ENCODE measurements at places on chromosomes 12 and 14.

DNA sequence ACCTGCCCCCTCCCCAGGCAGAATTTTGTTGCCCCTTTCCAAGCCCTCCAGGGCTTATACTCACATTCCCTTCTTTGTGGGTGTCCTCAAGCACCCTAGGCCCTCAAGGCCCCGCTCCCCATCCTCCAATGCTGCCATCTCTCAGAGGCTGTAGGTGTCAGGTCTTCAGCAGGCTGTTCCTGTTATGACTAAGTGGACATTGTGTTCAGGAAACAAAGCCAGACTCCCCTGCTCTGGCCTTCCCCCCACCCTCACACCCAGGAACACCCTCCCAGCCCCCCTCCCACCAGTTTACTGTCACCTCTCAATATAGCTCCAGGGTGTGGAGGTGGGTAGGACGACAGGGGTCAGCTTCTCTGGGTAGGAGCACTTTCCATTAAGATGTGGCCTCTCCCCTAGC, 1.4 kb upstream of the MYH6 start:
- no peak for DNase-seq

DNA sequence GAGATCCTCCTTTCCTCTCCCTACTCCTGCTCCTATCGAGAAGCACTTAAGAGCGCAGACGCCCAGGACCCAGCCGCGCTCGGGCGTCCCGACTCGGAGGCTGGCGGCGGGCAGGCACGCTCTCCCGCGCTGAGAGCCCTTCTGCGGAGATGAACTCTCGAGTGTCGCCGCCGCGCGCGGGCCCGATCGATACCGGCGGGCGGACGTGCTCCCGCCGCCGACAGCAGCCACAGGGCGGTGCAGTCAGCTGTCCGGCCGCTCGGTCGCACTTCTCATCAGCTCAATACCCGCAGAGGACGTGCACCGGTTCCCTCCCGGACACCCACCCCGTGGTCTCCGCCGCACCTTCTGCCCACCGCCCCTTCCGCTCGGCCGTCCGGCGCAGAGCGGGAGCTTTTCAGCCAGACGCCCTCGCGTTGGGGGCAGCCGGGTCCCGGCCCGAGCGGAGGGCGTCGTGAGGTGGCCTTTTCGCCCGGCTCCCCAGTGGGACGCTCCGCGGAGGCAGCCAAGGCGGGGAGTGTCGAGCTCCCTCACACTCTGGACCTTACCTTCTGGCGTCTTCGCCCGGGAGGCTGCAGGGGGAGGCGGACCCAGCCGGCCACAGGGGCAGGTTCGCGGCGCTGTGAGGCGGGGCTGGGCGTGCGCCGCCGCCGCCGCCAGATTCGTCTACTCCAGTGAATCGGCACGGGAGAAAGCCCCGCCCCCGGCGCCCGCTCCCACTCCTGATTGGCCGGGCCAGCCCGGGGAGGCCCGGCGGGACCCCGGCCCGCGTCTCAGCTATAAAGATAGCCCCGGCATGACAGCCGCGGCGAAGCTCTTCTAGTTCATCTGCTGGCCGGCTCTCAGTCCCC, at the start of gene INSM2:
INSM2 (plus strand) TSS at position 808 of the 851 bp plus-strand sequence. CDS start 89 bp downstream, outside the sequence.
- DNase-seq = no peak

- no peak for DNase-seq
These were observed 13.3 kb downstream of the SLC25A29 start for GRCh38 chr14:100292776-100293461.

DNA sequence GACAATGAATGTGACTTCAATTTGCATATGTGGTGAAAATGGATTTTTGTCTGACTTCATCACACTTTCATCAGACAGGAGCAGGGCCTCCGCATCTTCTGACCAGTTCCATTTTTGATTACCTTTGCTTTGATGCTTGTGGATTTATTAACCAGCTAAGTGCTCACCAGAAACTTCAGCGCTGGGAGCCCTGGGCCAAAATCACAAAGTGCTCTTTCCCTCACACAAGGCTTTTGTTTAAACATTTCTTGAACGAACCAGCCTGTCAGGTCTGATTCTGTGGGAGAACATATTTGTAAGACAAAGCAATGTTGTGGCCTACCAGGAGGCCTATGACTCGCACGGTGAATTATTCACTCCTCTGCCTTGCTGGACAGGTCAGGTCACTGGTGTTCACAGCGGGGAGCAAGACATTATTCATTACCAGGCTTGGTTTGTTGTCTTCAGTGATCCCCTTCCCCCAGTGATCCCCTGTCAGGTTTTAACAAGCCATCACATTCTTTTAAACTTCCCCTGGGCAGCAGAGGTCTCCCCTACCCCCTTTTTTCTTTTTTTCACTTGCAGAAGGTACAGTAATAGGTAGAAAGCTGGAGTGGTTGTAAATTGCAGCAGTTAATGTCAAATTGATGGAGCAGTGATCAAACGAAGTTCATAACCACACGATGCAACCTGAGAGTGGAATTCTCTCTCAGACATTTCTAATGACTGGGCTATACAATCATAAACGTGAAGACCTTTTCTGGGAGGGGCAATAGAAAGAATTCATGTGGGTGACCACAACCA, 167.5 kb upstream of the PRICKLE1 start:
- no peak for DNase-seq

DNA sequence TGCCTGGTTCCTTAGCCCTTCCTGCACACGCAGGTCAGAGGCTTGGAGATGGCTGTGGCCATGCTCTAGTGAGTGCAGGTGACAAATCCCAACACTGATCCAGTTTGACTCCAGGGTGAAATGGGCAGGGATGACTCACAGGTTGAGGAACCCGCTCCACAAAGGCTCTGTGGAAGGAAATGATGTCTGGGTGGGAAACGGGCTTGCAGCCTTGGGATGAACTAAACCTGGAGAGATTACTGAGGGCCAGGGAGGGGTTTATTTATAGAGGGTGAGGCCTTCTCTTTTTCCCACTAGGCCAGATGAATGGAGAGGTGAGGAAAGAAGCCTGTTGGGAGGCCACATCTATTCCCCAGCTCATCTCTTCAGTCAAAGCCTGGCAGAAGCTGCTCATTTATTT, 29.3 kb upstream of the EMP1 start:
- no peak for DNase-seq

DNA sequence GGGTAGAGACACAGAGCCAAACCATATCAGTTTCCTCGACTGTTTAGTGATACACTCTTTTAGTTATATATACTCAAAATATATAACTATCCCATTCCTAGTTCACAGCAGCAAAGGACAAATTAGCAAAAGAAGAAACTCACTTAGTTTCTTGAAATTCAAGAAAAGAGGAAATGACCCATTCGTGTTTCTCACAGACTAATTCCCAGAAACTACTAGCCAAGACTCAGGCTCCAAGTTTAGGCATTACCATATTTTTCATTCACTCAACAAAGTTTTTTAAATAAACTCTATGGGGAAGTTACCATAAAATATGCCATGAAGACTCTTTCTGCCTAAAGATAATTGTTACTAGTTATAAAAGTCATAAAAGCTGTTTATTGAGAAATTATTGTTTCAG, 152.3 kb upstream of the DAAM1 start:
- DNase-seq = no peak

Measured in SK-N-MC (cell line).